ENCODE measurements at places on chromosomes 1 and 21.

- no peak for DNase-seq
These were observed 681 bp upstream of the VANGL2 start for GRCh38 chr1:160399544-160400222.

DNA sequence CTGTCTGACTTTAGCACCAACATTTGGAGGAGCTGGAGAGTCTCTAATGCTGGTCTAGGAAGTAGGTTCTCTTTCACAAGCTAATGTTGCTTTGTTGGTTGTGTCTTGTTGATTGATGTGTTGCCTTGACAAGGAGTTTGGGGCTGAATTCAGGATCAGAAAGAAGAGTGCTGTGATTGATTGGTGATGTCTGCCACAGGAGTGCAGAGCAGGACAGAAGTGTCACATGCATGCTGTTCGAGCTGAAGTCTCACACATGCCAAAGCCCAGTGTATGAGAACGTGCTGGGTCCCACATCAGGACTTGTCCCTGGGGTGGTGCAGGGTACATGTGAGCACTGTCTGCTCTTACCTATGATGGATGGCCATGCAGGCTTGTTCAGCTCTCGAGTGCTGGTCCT lies 694.4 kb downstream of the MATN1 start:
- DNase-seq, result no peak

DNA sequence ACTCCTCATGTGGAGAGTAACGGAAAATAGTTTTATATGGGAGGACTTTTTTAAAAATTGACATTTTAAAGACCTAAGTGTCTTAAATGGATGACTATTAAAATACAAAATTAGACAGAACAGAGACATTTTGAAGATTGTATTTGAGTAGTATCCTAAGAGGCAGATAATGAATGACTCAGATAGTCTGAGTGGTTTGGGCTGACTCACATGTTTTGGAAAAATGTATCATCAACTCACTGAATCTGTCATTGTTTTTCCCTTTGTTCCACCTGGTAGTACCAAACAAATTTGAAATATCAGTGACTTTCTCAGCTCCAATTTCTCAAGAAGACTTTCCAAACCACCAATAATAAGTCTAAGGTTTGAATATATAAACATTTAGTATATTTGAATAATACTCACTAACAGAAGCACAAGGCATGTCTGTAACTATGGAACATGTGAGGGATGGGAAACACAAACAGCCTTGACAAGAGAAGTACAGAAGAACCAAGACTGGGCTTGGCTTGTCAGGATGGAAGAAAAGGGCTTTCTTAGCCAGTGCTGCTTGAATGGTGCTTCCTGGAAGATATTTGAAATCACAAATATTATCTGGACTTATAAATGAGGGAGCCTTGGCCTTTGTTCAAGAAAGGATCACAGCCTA lies 90.6 kb downstream of the SGIP1 start:
- no peak for DNase-seq

- DNase-seq, result no peak
These were observed 2.0 kb downstream of the ARHGAP29 start for GRCh38 chr1:94235189-94236012.

DNA sequence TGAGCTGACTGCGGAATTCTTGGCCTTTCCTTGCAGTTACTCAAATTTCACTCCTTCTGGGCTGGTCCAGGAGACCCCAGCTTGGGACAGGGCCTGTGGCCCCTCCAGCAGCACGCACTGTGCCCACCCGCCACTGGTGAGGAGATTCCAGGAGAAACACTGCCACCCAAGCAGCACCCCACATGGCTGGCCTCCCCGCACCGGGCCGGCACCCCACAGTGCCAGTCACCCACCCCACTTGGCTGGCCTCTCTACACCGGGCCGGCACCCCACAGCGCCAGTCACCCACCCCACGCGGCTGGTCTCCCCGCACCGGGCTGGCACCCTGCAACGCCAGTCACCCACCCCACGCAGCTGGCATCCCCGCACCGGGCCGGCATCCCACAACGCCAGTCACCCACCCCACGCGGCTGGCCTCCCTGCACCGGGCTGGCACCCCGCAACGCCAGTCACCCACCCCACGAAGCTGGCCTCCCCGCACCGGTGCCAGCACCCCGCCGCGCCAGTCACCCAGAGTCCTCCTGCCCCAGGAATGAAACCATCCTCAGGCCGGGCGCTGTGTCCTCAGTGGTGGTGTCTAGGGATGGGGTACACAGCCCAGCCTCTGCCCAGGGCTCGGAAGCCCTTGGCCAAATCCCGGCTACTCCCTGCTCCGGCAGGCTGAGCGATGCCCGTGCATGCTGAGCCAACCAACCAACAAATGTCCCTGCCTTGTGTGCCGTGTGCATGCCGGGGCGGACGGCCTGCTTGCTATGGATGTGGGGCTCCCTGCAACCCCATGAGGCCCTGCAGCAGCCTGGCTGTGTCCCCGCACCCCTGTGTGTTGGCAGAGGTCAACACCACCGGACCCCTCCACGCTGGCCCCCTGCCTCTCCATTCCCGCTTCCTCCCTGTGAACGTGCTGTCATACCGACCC lies 38.6 kb upstream of the TSPEAR start:
- DNase-seq, result no peak

- DNase-seq, result no peak
These were observed 3.2 kb downstream of the EDN2 start for GRCh38 chr1:41481109-41481775.
